ENCODE measurements at places on chromosomes 1 and 21.
A peak's percentile ranks its signal among the peaks of the same experiment; 100 is the strongest.

GRCh38 chr1:107993920-107994319, 28.9 kb upstream of the VAV3 start:
- no peak for DNase-seq

GRCh38 chr1:56973923-56974742, 8.3 kb upstream of the C8B start:
- DNase-seq, result no peak

DNA sequence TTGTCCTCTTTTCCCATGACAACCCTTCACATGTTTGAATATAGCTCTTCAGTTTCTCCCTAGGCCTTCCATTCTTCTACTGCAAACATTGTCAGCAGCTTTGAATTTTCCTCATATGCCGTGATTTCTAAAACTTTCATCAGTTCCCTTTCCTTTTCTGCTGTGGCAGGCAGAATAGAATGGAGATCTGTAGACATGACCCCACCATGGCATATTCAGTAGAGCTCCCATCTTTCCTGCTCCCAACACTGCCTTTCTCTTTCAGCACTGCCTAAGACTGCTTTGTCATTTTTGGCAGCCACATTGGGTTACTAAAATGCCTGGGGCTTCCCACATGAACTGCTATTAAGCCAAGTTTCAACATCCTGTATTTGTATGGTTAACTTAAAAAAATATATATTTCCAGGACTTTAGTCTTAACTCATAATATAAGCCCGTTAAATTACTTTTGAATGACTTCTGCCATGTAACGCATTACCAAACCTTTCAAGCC, 60.9 kb downstream of the TBX19 start:
- no peak for DNase-seq

GRCh38 chr1:46670134-46670533, 1.5 kb upstream of the TEX38 start:
- no peak for DNase-seq

DNA sequence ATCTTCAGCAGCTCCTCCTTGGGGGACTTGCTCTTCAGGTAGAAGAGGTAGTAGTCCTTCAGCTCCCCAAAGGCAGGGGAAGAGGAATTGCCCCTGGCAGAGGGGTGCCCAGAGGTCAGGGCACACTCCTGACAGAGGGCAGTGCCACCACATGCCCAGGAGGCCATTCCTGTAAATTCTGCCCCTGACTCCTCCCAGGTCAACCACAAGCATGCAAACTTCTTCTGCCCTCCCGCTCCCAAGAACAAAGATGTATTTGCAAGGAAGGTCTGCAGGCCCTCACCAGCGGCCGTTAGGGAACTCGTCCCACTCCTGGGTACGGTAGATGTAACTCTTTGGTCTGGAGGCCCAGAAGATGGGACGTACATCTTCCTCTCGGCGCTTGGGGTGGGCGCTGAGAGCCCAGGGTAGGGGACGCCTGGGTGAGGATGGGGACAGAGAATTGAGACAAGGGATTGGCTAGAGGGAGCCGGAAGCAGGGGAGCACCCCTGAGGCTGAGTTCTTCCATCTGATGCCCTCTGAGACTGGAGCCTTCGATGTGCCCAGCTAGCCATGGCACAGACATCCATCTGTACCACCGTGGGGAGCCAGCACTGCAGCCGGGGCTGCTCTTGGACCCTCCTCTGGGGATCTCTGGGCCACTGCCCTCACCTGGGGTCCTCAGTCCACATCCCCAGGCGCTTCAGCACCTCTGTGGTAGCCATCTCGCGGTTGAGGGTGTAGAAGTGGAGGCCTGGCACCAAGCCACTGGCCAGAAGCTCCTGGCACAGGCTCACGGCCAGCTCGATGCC, 11.1 kb downstream of the MTHFR start:
- no peak for DNase-seq

DNA sequence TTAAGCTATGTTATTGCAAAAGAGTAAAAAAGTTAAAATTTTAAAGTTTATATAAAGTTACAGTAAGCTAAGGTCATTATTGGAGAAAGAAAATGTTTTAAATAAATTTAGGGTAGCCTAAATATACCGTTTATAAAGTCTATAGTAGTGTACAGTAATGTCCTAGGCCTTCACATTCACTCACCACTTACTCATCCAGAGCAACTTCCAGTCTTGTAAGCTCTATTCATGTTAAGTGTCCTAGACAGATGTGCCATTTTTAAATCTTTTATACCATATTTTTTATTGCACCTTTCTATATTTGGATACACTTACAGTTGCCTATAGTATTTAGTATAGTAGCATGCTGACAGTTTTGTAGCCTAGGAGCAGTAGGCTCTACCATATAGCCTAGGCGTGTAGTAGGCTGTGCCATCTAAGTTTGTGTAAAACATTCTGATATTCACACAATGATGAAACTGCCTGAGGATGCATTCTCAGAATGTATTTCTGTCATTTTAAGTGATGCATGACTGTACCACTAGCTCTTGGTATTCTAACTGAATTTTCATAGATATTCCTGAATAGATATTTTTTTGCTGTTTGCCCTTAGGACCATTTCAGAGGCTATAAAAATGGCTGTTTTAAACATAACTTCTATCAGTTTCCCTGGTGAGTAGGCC, 26.8 kb downstream of the PPP2R5A start:
- DNase-seq, result no peak

DNA sequence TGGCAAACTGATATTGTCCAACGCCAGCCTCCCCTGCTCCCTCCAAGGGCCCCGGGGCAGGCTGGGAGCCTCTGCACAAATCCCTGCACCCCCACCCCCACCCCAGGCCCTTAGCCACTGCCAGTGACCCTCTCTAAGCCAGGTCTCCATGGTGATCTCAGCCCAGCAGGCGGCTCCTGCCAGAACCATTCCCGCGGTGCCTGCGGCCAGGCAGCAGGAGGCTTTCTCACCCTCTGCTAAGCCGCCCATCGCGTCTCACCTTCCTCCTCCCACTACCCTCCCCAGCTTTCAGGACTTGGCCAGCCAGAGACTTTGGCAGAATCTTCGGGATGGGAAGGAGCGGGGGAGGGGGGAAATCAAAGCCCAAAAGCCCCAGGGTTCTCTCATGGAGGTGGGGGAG, 46.8 kb upstream of the WASF2 start:
- DNase-seq, result no peak

- DNase-seq, result no peak
Observed at GRCh38 chr1:116394270-116394669, 21.2 kb downstream of the ATP1A1 start.

DNA sequence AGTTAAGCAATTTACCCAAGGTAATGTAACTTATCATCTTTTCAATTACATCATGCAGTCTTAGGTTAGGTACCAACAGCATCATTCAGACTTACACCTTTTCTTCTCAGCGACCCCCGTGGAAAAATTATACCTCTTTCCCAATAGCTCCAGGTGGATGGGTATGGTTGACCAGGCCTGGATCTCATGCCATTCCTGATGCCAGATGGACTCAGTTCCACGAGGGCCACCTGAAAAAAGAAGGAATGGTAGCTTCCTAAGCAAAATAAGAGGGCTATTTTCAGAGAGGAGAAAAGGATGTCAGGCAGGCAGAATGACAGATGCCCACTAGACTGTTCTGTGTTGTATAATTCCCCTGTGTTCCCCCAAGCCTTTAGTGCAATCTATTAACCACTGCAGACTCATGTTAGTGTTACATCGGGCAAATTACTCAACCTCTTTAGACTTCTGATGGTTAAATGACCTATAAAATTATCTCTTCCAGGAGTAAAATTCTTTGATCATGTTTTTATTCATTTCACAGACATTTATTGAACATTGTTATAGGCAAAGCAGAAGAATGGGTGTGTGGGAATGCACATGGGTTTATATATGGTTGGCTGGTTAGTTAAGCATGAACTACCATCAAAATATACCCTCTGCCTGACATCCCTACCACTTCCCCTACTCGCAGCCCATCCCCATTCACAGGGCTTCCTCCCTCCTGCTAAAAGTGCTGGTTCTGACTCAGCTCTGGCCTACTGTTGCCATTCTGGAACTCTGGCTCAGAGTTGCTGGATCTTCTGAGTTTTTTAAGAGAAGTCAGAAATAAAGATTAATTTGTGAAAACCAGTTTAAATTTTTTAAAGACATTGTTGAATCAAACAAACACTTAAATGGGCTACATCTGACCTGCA, 10.6 kb upstream of the MYSM1 start:
- no peak for DNase-seq

DNA sequence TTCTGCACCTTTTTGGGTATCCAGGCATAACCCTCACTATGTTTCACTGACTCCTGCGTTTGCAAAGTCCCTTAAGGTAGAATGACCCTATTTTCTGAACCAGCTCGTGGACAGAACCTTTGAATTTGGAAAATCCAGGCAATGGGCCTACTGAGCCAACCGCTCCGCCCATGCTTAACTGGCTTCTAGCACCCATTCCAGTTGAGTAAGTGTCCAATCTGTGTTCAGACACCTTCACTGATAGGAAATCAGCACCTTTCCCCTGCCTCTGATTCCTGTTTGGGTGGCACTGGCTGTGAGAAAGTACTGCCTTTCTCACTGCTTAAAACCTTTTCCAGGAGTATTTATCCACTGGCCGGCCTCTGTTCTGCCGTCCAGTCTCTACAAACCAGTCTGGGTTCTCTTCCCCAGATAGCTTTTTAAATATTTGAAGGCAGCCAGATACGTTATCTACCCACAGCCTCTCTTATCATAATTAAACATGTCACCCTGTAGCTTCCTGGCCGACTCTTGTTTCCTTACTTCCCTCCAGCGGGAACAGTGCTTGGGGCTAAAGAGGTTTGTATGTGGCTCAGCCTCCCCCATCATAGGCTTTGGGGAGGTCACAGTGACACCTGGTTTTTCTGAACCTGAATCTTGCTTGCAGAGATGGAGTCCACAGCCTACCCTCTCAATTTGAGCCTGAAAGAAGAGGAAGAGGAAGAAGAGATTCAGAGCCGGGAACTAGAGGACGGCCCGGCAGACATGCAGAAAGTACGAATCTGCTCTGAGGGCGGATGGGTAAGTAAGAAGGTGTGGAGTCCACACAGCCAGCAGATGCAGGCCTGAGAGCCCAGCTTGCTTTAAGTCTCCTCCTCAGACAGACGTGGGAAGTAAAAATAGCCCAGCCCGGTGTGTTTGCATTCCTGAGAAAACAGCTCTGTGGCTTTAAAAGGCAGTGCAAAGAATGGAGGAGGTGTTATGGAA, 1.3 kb downstream of the POGK start:
- no peak for DNase-seq

DNA sequence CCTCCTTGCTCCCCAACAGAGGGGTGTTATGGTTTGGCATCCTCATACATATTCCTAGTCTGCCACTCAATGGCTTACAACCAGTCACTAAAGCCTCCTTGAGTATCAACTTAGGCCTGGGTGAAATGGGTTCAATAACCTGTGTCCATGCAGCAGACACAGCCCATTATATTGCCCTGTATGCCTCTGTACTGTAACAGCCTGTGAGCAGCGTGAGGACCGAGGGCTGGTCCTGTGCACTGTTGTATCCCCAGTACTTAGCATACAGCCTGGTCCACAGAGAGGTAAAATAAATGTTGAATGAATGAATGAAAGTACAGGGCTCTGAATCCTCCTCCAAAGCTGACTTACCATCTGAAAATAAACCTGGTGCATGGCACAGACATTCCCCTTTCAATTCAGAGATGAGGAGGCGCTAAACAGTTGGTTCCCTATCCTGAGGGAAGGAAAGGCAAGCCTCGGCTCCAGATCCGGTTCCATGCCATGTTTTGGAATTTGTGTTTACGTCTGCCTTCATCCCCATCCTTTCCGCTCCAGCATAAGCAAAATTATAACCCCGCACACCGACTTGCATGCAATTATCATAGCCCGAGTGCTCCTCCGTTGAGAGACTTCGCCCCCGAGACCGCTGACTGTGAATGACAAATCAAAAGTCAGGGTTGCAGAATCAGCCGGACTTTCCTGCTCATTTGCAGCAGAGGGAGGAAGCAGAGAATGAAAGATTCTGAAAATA, 45.0 kb upstream of the DNAJC6 start:
- peak; percentile 72 for DNase-seq

DNA sequence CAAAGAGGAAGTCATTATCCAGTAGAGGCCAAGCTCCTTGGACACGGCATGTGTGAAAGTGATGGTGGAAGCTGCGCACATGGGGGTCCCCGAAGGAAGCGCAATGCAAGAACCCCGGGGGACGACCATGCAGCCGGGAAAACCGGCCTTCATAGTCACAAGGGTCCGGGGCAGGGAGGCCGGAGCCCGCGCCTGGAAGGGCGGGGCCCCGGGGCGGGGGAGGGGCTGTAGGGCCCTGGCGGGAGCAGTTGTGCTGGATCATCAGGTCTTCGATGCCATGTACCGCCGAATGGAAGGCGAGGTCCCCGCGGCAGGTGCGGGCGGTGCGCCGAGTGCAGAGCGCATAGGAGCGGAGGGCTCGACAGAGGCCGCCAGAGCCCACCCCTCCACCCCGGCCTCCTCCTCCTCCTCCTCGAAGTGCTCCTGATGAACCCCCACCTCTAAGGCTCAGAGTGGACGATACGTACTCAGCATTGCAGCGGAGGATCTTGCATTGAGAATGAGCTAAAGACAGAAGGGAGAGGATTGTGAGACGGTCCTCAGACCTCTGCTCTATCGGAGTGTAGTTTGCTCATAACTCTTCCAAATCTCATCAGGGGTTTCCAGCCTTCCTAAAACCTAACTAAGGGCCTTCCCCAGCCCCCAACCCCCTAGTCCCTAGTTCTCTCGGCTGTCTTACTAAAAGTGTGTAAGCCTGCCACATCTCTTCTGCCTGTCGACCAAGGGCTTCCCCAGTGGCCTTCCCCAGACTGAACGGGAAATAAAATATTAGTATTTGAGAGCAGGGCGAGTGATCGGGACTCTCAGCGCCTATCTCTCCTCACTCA, 2.1 kb downstream of the HJV start:
- DNase-seq, result no peak

DNA sequence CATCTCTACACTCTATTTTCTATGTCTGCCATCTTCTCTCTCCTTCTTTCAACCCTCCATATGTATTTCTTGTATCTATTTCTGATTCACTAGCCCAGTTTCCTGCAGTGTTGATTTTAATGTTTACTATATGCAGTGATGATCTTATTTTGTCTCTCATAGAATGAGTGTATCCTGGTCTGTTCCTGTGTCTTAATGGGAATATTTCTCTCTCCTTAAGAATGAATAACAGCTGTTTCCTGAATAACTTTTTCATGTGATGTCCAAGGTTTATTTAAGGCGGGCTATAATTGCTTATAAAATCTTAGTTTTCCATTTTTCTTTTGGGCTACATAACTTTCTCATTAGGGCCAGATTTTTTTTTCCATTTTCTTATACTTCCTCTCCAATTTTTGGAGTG, 144.5 kb downstream of the C1orf21 start:
- no peak for DNase-seq

- DNase-seq, result no peak
Observed at GRCh38 chr1:172473302-172473701, 29.4 kb upstream of the PIGC start.

DNA sequence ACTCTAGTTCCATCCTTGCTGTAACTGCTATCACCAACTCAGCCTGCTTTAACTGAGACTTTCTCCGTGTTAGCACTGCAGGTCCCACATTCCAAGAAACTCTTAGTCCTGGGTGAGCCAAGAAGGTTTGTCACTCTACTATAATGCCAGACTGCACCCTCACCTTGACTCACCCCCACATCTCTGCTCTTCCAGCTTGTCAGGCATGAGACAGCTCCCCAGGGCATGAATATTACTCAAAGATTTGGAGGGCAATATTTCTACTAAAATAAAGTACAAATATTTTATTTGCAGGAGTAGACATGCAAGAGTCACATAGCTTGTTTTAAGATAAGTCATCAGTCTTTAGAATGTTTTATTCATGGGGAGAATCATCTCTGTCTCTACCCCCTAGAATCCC, 110.2 kb downstream of the MATN1 start:
- DNase-seq, result no peak

GRCh38 chr1:228460821-228461220, 26.4 kb upstream of the RNF187 start:
- no peak for DNase-seq

Data from NCI-H460 (cell line).